CD4-positive, alpha-beta T cell treated with Interleukin-4 for 4 hours (primary cell): ENCODE measurements at places on chromosomes 11 and 22.

- DNase-seq = no peak
Observed at GRCh38 chr11:10866893-10867331, 9.1 kb upstream of the ZBED5 start.

- DNase-seq = peak; percentile 65
Observed at GRCh38 chr11:59097113-59097708, 9.8 kb upstream of the FAM111B start.

GRCh38 chr22:29912605-29913398 lies 29.8 kb downstream of the MTMR3 start:
- no peak for DNase-seq

GRCh38 chr22:44396727-44397722 lies 84.3 kb upstream of the SHISAL1 start:
- DNase-seq = no peak

GRCh38 chr11:96122601-96123074 lies 198.7 kb upstream of the MTMR2 start:
- DNase-seq = no peak

GRCh38 chr22:50693462-50693861 lies 20.8 kb downstream of the SHANK3 start:
- no peak for DNase-seq

GRCh38 chr11:10122326-10123197 lies 171.5 kb downstream of the SBF2 start:
- DNase-seq = no peak

DNA sequence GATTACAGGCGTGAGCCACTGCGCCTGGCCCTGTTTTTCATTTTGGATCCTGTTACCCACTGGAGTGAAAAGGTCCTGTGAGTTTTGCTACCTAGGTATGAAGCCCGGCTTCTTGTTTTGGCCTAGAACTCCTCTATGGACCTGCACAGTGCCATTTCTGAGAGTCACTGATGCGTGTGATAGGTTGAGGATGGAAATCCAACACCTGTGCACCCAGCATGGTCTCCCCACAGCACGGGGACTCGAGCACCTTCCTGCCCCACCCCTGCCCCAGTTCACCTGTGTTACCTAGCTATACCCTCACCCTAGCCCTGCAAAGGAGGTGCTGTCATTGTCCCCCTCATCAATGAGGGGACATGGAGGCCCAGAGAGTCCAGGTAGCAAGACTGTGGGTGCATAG lies 5.1 kb downstream of the FBLN1 start:
- no peak for DNase-seq

DNA sequence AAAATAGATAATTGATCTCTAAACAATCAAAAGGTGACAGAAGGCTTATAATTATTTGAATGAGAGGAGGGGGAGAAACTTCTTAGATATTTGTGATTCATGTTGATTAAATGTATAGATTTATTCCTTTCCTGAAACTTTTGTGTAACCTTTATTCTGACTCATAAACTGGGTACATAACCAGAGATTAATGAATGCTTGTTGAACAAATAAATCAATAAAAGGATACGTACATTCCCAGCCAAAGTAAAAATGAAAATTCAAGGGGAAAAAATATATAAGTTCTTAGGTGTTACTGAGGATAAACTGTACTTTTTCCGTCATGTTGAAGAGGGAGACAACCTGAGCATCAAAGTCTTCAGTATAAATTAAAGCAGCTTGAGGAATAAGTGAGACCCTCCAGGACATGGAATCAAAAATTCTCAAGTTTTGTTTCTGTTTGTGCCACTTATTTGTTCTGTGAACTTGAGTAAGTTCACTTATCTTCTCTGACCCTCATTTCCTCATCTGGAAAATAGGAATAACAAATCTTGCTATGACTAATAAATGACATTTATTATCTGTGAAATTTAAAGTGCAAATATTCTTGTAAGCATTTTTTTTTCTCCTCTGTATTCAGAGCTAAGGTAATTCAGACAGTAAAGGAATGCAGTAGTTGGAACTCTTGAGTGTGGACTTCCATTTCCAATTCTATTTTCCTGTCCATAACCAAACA lies 195.4 kb downstream of the METTL15 start:
- no peak for DNase-seq

DNA sequence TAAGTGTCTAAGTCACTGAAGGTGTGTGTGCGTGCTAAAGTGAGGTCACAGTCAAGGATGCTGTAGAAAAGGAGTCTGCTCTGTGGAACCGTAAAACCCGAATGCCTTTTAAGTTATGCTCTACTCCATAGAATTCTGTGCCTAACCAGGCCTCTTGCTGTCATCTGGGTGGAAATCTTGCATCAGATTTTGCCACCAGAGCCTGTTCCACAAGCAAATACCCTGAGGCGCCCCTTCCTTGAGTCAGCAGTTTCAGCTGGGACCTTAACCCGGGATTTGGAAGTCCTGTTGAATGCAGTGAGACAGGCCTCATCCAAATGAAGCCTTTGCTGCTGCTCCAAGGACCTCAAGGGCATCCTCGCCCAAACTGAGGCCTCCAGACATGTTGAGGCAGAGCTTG lies 109.8 kb downstream of the WNT11 start:
- DNase-seq = no peak

DNA sequence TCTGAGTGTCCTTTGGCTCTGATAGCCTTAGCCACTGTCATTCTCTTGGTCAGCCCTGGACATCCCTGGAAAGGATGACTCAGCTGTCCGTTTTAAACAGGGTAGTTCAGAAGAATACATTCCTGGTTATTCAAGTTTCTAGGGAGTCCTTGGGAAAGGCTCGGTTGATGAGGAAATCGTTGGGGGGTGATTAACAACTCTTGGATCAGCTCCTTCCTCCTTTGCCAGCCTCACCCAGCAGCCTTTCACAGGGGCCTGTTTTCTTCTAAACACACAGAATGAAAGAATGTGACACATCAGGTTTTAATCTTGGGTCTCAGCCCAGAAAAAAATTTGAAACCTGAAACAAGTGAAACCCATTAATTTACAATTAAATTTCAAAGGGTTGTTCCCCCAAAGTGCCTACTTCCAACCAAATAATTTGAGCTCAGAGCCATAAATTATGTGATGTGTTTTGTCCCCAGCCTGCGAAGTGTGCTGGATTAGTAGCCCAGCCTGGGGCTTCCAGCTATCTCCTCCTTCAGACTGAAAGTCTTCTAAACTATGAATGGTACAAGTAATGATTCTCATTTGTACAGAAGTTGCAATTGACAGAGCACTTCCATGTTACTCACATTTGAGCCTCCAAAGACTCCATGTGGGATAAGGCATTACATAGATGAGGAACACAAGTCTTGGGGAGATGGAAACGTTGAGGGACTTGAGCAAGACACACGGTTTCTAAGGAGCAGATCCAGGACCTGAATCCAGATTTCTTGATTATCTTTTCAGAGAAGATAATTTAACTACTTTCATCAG lies 19.3 kb upstream of the MRGPRX2 start:
- no peak for DNase-seq

GRCh38 chr11:91851908-91852307 lies 372.7 kb upstream of the FAT3 start:
- no peak for DNase-seq

- no peak for DNase-seq
Observed at GRCh38 chr22:43173976-43174720, 12.8 kb downstream of the TTLL12 start.

DNA sequence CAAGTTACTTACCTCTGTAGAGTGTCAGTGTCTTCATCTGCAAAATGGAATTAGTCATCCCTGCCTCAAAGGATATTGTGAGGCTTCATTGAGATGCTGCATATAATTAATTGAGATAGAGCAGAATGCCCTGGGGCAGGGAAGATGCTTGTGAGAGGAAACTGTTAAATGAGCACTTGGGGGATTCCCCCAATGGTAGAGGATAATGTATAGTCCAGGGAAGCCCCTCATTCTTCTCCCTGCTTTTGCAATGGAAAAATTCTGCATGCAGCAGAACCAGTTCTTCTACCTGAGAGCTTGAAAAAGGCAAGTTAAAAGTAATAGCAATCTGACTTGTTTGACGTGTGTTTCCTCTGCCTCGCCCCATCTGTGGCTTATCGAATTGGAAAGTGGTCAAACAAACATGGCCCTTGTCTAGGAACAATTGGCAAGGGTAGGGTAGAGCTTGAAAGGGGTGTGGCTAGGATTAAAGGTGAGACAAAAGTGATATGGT lies 90.9 kb downstream of the NAV2 start:
- no peak for DNase-seq

- DNase-seq = no peak
Observed at GRCh38 chr11:98940913-98941312, 79.8 kb upstream of the CNTN5 start.

- DNase-seq = no peak
Observed at GRCh38 chr11:59610289-59610688, 5.3 kb downstream of the OSBP start.

- DNase-seq = peak; percentile 47
Observed at GRCh38 chr11:62680825-62681240, 2.0 kb upstream of the UBXN1 start.

DNA sequence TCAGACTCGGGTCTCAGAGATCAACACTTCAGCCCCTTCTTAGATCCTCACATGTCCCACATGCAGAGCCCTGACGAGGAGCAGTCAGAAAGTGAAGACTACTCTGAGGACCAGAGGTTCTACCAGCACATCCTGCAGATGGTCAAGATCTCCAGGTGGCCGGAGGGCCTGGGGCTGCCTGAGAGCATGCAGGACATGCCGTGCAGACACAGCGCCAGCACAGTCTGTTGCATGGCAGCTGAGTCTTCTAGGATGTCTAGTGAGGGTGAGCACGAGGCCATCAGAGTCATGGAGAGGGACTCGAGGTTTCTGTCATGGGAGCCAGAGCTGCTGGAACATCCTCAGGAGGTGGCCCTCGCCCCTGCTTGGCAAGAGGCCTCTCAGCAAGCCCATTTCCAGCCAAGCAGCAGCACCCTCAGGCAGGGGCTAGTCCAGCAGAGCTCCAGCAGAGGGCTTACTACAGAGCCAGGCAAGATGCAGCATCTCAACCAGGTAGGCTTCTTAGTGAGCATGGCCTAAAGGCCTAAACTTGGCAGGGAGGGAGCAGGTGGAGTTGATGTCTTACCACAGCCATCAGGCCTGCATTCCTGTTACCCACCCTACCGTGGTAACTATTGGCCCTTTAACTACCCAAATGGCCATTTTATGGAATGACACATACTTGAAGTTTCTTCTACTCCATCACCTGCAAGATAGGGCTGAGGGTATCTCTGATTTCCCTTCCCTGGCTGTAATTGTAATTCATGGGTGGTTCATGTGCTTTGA lies 28.7 kb downstream of the CEP164 start:
- no peak for DNase-seq

DNA sequence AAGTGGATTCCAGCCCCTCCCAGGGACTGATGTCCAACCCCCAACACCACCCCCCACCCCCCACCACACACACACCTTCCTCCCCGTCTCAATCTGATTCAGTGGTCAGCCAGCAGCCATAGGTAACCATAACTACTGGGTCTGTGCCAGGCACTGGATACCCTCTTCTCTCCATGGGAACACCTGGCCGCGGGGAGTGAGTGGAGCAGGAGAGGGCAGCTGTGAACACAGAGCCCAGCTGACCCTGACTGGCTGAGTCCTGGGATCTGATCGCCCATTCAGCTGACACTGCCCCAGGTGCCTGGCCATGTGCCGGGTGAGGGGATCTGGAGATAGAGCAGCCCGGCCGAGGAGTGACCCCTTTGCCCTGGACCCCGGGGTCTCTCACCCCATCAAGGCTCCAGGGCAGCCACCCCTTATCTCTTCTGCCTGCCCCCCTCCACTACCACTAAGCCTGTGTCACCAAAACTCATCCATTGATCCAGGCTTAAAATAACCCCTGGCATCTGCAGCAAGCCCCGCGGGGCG lies 2.6 kb upstream of the SHISA8 start:
- DNase-seq = no peak

- DNase-seq = peak; percentile 9
Observed at GRCh38 chr11:94558468-94558867, 8.7 kb upstream of the PIWIL4 start.

GRCh38 chr11:134512571-134513538 lies 100.8 kb upstream of the B3GAT1 start:
- DNase-seq = no peak

GRCh38 chr11:93537049-93537448 lies 6.1 kb downstream of the SMCO4 start:
- no peak for DNase-seq

- no peak for DNase-seq
Observed at GRCh38 chr22:38419121-38419857, 35.7 kb downstream of the KCNJ4 start.

DNA sequence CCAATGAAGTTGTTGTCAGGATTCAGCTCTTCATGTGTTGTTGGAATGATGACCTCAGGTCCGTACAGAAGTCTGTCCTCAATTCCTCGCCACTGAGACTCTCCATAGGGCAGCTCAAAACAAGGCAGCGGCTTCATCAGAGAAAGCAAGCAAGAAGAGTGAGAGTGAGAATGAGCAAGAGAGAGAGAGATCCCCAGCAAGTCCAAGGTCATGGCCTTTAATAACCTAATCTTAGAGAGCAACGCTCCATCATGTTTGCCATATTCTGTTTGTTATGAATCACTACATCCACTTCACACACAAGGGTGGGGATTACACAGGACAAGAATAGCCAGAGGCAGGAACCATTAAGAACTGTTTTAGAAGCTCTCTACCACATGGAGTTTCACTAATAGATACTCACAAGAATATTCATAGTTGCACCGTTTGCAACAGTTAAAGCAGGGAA lies 23.3 kb upstream of the MMP7 start:
- DNase-seq = no peak

GRCh38 chr22:37920126-37920525 lies 14.0 kb downstream of the MICALL1 start:
- DNase-seq = no peak

GRCh38 chr11:96067160-96067559 lies 143.3 kb upstream of the MTMR2 start:
- no peak for DNase-seq

DNA sequence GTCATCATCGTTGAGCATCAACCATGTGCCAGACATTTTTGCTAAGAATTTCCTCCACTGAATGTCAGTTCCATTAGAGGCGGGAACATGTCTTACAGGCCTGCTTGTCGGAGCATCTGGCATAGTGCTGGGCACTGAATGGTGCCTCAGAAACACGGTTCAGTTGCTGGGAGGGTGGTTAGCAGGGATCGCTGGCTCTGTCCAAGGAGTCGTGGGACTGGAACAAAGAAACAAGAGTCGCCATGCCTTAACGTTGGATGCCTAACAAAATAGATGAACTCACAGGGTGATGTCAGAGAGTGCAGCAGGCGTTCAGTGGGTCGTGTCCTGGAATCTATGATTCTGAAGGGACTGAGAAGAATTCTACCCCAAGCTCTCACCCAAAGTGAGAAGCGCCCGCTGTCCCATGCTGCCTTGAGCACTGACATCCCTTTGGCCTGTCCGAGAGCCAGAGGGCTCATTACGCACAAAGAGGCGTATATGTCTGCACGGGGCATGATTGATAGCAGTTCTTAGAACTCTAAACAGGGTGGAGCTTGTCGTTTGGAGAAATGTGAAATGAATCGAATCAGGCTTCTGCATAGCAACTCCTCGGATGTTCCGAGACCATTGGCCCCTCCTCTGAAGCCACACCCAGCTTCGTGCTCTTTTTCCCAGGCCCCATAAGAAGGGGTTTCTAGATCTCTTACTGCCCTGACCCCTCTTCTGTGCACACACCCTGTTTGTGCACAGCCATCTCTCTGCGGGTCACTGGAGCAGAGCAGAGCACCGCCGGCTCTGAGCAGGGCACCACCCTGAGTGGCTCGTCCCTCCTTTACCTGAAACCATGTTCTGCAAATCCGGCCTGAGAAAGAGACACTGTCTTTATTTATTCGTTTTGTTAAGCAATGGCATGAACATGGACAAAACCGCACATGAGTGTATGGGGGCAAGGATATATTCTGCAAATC lies 113.1 kb upstream of the B3GAT1 start:
- DNase-seq = no peak

- peak; percentile 56 for DNase-seq
Observed at GRCh38 chr11:124793466-124794278, 6.5 kb downstream of the MSANTD2 start.

GRCh38 chr11:61332281-61332796 lies 566 bp downstream of the DDB1 start:
- no peak for DNase-seq
